ENCODE measurements at places on chromosomes 16 and 17.
A peak's percentile ranks its signal among the peaks of the same experiment; 100 is the strongest.

DNA sequence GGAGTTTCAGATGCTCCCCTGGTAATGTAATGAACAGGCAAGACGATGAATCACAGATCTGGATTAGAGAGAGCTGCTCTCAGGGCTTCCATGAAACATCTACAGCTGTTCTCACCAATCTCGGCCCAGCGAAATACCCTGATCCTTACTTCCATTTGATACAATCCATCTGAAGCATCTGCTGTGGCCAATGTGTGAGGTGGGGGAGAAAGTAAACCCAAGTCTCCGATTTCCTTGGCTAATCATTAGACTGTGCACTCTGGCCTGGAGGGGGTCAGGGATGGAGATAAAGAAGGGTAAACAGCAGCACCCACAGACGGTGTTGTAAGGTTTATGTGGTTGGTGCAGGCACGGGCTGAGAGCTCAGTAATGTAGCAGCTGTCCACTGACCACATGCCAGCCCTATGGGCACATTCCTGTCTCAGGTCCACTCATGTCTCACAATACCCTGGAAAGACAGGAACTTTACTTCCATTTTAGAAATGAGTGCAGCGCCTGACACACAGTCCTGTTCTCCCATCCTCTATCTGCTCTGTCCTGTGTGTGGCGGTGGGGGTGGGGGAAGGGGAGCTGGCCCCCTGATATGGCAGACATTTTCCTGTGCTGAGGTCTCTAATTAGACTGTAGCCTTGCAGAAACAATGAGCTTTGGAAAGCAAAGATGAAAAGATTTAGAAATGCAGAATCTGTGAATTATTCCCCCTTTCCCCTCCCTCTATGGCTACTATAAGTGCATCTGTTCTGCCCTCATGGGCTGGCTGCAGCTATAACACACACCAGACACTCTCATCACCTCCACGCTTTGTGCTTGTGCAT, 48.3 kb upstream of the ERN1 start:
- no peak for DNase-seq

GRCh38 chr16:23519282-23519681, 9.0 kb upstream of the GGA2 start:
- DNase-seq: no peak

GRCh38 chr17:33090806-33091205, 99.2 kb downstream of the SPACA3 start:
- DNase-seq: no peak

DNA sequence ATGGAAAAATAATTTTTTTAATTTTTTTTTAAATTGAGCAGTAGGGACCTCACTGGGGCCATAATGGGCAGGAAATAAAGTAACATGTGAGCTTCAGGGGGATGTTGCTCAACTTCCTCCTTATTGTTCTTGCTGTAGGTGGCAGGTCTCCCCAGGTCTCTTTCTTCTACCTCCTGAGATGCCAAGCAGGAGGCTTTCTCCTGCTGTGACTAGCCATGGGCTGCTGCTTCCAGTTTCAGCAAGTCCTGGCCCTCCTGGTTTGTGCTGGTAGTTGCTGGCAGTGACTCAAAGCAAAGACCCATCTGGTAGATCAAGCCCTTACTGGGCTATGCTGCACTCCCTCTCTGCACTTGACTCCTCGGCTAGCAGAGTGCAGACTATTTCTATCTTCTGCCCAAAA, 2.3 kb downstream of the DPEP2NB start:
- DNase-seq: no peak

GRCh38 chr16:12729448-12729847, 74.2 kb downstream of the CPPED1 start:
- no peak for DNase-seq

- DNase-seq: no peak
These were observed 19.2 kb downstream of the CEP112 start for GRCh38 chr17:66172691-66173223.

- no peak for DNase-seq
These were observed 16.3 kb upstream of the WFIKKN2 start for GRCh38 chr17:50818921-50819657.

GRCh38 chr16:53022374-53022773, 30.3 kb downstream of the CHD9NB start:
- DNase-seq: no peak

DNA sequence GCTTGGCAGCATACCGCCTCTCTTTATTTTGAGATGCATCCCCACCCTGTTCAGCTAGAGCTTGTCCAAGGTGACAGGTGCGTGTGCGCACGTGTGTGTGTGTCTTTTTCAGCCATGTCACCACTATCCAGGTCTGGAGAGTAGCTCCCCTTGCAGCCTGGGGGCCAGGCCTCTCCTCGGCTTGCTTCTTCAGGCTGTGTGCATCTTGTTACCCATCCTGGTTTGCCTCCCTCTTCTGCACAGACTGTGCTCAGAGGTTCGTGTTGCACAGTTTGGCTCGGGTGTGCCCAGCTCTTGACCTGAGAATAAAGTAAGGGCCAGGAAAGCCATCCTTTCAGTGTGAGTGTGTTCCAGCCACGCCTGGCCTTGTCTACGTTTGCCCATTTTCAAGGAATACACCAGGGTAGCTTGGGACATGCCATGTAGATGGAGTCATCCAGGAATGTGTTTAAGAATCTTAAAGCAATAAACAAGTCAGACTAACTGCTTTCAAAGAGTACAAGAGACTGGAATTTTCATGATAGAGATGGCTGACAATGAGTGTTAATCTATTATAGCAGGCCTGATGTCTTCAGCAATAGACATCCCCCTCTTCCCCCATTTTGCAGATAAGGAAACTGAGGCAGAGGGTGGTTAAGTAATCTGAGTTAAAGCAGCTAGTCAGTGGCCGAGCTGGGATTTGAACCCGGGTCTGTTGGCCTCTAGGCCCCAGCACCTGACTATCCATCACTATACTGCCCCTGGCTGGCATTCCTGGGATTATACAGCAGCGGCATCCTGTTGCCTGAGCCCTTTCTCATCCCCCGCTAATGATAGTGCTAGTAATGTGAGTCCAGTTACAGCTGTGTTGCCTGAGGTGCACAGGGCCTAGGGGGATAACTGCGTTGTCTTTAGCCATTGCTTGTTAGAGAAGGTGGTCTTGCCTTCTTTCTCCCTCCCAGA, 77.9 kb downstream of the KSR1 start:
- DNase-seq: no peak

GRCh38 chr16:17768257-17768656, 297.5 kb upstream of the XYLT1 start:
- DNase-seq: no peak

DNA sequence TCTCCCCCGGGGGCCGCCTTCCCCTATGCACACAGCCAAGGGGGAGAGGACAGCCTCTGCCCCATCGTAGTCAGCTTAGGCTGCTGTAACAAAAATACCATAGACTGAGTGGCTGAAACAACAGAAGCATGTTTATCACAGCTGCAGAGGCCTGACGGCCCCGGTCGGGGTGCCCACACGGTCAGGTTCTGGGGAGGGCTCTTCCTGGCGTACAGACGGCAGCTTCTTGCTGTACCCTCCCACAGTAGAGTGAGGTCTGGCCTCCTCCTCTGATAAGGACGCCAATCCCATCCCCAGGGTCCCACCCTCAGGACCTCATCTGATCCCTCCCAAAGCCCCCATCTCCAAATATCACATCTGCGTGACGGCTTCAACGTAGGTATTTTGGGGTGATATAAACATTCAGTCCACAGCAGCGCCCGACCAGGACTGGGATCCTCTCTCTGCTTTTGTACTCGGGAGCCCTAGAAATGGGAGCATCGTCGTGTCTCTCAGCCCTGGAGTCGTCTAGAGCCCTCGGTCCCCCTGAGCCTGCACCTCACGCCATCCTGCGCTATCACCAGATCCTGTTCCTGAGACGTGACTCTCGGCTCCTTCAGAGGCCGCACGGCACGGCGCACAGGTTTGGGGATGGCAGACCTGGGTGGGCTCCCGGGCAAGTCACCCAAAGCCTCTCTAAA, 67.8 kb downstream of the RPH3AL start:
- DNase-seq: no peak

DNA sequence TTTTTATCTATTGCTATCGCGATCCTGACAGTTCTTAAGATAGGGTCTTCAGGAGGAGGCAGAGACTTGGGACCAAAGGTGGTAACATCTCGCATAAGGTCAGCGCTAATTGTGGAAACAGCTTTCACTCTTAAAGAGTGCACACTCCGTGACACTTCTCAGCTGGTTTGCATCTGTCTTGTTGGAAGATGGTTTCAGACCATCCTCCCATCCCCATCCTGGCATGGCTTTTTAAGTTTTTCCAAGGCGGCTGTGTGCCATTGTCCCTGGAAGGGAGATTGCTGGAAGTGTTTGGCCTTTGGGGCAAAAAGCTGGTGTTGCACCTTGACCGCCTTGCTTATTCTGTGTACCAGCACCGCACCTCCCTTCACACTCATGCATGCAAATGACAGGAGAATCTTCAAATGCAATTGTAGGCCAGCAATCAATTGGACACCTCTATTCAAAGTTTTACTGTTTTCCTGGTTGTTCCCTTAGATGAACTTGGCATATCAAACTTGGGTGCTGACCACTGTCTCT, 1.5 kb downstream of the SOCS7 start:
- DNase-seq: no peak

DNA sequence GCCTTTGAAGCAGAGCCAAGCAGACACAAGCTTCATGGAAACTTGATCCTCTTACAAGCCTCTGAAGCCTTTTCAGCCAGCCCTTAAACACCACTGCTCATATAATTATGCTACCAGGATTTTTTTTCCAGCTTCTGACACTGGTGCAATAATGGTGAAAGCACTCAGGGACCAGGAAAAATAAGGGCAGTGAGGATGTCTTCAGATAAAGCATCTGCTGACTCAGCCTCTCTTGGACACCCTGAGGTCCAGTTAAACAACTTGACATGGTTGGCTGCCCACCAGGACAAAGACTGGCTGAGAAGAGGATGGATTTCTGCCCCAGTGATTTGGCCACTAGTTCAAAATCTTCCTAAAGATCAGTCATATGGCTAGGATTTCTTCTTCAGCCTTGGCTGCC, 124.2 kb upstream of the N4BP1 start:
- no peak for DNase-seq

- no peak for DNase-seq
These were observed 20.9 kb downstream of the FCSK start for GRCh38 chr16:70475054-70475871.

DNA sequence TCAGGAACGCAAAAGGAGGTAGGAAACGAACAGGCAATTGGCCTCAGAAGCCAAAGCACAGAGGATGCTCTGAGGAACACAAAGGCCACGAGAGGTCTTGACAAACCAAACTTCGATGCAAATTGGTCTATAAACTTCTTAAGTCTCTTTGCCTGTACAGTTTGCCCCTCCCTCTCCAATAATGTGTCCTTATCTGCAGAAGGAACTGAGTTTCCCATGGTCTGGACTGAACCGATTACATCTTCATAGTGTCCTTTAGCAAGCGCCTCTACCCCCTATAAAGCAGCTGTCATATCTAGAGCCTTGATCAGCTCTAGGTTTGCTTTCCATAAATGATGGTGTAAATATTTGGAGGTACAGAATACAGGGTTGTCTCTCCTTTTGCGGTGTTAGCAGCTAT, 3.1 kb upstream of the CDRT4 start:
- no peak for DNase-seq

- no peak for DNase-seq
These were observed 8.4 kb downstream of the DEXI start for GRCh38 chr16:10933865-10934264.

DNA sequence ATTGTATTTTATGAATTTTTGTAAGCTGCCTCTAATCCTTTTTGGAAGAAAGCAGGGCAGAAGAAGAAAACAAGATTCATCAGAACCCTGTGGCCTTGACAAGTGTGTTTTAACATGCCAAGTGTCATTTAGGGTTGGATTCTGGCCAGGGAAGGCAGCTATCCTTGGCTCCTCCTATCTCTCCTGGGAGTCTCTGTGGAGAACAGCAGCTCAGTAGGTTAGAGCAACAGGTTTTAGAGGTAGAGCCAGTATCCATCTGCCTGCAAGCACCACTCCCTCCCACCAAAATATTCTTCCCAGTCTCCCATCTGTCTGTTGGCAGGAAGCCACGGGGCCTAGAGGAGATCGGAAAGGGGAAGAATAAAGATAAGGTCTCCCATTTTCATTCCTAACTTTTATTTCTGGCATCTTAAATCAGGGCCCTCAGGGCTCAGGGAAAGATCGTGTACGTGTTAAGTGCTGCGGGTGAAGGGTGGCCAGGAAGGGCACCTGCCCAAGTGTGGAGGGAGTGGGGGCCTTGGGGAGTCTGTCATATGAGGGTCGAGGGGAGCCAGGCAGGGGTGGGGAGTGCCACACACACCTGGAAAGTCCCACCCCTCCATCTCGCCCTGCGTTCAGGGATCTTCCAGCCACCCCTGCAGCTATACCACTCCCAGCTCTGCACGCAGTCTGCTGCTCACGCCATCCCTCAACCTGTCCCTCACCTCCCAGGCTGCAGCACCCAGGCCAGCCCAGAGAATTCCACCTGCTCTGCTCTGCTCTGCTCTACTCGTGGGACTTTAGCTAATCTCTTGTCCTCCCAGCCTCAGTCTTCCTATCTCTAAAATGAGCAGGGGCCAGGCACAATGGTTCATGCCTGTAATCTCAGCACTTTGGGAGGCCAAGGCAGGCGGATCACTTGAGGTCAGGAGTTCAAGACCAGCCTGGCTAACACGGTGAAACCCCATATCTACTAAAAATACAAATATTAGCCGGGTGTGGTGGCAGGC, 17.1 kb upstream of the CPSF4L start:
- no peak for DNase-seq

DNA sequence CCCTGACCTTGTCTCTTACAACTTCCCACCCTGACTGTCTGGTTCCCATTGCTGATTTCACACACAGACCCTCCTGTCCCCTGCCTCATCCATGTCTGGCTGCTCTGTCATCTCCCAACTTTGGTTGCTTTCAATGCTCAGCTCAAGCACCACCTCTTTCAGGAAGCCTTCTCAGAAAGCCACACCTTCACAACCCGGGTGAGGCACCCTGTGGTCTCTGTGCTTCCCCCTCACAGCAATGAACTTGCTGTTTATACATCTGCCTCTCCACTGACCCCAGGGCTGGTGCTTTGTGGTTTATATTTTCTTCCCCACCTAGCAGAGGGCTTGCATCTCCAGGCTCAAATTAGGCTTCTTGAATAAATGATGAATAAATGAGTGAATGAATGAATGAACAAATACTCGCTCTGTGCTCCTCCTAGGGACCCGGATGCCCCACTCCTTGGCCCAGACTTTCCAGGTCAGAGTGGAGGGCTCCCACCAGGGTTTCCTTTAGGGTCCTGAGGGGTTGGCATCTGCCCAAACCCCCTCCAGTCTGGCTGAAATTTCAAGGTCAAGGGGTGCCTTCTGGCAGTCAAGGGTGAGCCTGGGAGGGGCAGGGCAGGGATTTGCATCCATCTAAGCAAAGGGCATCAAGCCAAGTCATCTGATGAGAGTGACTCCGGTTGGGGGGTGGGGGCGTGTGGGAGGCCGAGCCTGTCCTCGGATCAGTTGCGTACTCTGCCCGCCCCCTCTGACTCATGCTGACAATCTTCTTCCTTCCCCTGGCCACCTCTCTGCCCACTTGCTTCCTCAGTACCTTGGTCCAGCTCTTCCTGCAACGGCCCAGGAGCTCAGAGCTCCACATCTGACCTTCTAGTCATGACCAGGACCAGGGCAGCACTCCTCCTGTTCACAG, at the start of gene ITGAX:
Gene ITGAX, plus strand, starts transcription at position 783 of the 898 bp plus-strand sequence. Its CDS starts 79 bp downstream, at position 862.
- DNase-seq: peak; percentile 74

DNA sequence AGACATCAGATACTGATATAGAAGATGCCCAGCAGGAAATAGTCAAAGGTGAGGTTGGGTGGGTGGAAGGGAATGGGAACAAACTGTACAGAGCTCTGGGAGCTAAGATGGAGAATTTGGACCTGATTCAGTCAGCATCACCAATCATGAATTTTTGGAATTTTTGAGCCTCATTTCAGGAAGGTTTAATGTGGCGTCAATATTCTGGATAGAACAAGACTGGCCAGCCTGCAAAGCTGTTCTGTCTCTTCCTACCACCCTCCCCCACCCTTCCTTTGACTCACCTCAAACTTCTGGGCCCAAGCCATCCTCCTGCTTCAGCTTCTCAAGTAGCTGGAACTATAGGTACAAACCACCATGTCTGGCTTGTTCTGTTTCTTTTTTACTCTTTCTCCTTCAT, 32.6 kb downstream of the CTCF start:
- DNase-seq: no peak
